ENCODE measurements at places on chromosomes 2 and 18. TPM values are rescaled to one million over a fixed set of nuclear protein-coding genes. Genes with fewer than 3 reads are reported as not detected.

The CLEC4F gene
- 1.2 TPM for total RNA-seq

The NCKAP5 gene
- 40.8 TPM for total RNA-seq

The EPB41L3 gene
- 68.9 TPM for total RNA-seq

The C2orf72 gene
- 1.5 TPM for total RNA-seq

The DSG4 gene
- not detected for total RNA-seq

DNA sequence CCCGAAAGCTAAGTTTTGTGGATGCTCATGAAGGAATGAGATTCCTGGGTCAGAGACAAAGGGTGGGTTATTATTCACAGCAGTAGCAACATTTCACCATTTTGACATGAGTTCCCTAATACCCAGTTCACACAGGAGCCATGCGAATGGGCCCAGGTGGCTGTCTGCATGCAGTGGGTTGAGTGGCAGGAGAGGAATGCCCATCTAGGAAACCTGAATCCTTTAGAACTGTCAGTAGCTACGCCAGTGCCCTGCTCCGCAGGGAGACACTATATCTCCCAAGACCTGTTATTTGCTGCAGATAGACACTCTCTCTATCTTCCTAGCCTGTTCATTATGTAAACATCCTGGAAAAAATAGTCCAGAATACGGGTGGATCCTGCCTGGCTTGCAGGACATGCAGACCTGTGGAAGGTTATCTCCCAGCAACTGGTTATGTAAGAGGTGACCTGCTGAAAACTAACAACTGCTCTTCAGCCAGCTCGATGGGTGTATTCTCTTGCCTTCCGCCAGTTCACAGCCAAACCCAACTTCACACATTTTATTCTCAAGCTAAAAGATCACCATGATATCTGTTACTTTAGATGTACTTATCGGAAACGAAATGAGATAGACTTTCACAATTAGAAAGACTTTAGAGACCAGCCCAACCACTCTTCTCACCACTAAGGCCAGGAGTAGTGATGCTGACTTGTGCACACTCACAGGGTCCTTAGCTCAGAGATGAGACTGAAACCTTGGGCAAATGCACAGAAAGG is 59.1 kb downstream of the MBP start:
- DNase-seq = no peak

All from upper lobe of right lung (tissue), 1 donor.